Stimulated activated CD4-positive, alpha-beta T cell treated with anti-CD3 and anti-CD28 coated beads, Interleukin-2, amount 100 ng/mL, for 48 hours (primary cell): ENCODE measurements at places on chromosomes 5 and 9.

- no peak for DNase-seq
Observed at GRCh38 chr5:52673495-52673894, 114.2 kb upstream of the ITGA1 start.

DNA sequence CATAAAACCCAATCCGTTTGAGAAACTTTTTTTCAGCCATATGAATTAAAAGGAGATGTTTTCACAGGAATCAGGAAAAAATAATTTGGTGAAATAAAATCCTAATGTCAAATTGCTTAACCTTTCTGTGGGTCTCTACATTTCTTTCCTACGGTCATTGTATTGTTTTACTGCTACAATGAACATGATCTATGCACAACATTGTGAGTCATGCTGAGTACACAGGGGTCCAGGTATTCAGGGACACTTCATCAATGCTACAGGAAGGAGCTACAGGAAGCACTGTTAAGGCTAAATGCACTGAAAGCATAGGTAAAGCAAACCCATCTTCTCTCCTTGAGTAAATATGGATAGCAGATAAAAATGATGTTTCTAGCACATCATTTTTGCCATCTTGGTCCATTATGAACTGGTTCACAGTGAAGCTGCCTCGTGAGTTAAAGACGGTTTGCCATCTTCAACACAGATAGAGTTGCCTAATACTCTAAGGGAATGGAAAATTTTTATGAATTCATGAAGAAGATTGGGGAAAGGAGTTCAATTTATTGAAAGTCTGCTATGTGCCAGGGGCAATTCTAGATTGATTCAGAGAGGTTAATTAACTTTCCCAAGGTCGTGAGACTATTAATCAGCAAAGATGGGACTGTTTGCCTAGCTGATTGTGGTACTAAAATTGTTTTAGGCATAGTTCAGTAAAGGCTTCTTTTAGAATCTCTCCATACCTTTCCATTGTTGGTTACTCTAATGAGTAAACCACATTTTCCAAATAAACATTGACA lies 85.5 kb downstream of the DIRAS2 start:
- DNase-seq: no peak

- no peak for DNase-seq
Observed at GRCh38 chr5:8585230-8586018, 716.5 kb downstream of the MTRR start.

DNA sequence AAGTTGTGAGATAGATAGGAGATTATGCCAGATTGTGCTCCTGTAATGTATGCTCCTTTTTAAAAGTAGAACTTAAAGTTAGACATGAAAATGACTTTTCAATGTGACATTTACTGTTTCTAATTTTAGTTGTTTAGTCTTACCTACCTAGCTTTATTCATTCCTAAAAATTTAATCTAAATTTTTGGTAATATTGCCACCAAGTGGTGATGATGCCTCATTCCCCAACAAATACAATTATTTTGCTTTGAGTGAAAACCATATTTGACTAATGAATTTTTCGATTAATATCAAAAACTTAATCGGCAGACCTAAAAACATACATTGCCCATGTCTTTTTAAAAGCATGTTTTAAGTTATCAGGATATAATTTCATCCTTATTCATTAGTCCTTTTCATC lies 25.6 kb downstream of the PPWD1 start:
- DNase-seq: no peak

DNA sequence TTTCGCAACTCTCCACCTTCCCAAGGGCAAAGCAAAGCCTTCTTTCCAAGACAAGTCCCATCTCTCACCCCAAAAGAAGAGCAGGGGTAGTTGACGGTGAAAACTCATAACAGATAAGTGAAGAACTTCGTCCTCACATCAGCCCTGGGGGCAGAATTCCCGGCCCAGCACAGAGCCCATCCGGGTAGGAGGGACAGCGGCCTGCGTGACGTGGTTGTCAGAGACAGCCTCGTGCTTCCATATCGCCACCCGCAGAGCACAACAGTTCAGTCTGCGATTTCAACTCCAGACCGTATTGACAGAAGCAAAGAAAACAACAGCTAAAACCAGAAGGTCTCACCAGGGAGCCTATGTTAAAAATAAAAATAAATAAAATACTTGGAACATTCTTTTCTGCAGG lies 273.2 kb downstream of the SYK start:
- no peak for DNase-seq

DNA sequence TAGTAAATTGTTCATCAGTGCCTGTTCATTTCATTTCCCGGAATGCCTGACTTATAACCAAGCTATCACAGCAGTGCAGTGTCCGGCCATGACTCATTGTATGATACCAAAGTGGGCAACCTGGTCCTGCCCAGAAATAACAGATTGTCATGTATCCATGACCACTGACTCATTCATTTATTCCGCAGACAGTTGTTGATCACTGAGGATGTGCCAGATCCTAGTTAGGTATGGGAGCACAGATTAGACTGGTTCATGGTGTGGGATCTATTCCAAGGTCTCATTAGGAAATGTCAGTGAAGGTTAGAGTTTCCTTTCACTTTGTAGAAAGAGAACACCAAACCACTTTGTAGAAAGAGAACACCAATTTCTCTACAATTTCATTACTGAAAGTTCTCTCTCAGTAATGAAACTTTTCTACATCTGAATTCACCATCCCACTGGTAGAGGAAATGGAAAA lies 8.7 kb downstream of the NREP start:
- no peak for DNase-seq

DNA sequence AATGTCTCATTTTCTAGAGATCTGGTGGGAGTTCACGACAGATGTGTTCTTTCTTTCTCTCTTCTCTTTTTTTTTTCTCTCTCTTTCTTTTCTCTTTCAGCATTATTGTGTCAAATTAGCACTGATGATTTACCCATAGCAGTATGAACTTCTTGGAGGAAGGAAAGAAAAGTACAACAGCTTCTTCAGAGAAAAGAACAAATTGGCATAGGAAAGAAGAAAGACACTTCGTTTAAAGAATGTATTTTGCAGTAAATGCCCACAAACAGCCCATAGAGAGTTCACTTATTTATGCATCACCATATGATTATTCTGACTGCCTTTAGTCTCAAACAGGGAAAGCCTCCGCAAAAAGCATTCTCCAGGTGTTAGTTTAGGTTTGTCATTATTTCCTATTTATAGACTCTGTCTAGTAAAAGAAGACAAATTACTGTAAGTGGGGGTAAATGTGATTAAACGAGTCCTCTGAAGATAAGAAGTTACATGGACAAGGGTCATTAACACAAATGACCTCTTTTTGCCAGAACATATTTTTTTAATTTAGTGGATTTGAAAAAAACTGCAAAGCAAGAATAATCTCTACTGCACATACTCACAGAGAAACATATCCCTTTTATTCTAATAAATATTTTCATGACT lies 68.0 kb downstream of the POU5F2 start:
- DNase-seq: no peak

GRCh38 chr5:143916451-143916850 lies 104.5 kb downstream of the HMHB1 start:
- DNase-seq: no peak

DNA sequence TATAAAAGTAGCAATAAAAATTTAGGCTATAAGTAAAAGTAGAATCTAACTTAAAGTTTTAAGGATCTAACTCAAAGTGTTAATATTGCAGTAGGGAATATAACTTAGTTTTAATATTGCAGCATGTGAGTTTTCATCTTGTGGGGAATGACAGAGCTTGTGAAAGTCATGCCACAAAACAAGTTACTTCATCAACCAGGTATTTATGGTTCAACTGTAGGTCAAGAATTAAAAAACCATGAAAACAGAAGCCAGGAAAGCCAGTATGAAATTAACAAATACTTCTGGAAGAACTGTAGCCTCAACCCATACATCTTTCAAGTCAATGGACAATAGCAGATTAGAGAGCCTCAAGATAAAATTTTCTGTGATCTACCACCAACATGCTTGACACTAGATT lies 19.0 kb downstream of the HMGCS1 start:
- no peak for DNase-seq

- no peak for DNase-seq
Observed at GRCh38 chr9:92612292-92612691, 57.6 kb downstream of the IPPK start.

- no peak for DNase-seq
Observed at GRCh38 chr9:16357828-16358227, 512.6 kb downstream of the BNC2 start.
